ENCODE measurements at places on chromosomes 4 and X.

DNA sequence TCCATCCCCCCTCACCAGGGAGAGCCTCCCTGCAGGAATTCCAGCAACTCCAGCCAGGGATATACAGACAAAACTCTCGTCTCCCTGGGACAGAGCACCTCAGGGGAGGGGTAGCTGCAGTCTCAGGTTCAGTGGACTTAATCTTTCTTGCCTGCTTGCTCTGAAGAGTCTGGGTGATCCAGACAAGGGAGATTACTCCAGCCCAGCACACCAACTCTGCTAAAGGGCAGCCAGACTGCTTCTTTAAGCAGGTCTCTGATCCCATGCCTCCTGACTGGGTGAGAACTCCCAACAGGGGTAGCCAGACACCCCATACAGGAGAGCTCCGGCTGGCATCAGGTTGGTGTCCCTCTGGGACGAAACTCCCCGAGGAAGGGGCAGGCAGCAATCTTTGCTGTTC is 888.7 kb downstream of the RAB28 start:
- no peak for DNase-seq

- no peak for DNase-seq
Observed at GRCh38 chr4:182203872-182204411, 39.3 kb upstream of the TENM3 start.

GRCh38 chr4:3677748-3678070 is 88.5 kb upstream of the ADRA2C start:
- DNase-seq = no peak

- no peak for DNase-seq
Observed at GRCh38 chrX:147173594-147173993, 359.1 kb upstream of the CXorf51A start.

- no peak for DNase-seq
Observed at GRCh38 chrX:10310511-10310910, 153.7 kb downstream of the CLCN4 start.

- no peak for DNase-seq
Observed at GRCh38 chrX:150701377-150701776, 8.2 kb downstream of the MTMR1 start.

DNA sequence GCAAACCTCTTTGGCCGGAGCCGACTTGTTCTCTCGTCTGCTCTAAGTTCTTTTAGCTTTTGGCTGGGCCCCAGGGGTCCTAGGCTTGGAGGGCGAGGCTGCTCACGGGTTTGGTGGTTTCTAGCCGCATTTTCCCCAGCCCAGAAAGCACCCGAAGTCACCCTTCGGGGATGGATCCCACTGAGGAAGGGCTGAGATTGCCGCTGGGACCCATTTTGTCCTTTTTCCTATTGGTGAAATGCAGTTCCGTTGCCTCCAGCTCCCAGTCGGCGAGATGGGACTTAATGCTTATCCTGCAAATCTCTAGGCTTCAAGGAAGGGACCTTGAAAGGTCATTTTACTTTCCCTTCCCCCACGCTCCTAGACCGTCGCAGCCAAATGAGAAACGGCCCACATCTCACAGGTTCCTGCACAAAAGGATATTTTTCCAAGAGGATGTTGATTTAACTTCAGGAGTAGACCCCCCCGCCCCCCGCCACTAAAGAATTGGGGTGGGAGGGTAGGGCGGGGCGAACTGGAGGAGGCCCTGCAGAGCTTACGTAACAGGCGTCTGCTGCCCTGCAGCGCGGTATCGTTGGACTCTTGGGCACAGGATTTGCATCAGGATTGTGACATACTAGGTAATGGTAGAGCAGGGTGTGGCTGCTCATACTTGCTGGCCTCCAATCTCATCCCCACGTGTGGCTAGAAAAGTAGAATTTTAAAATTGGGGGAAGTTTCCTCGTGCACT is 564 bp downstream of the PGK1 start:
- DNase-seq = peak; percentile 46

GRCh38 chr4:48031802-48032525 is 15.4 kb downstream of the NIPAL1 start:
- no peak for DNase-seq

DNA sequence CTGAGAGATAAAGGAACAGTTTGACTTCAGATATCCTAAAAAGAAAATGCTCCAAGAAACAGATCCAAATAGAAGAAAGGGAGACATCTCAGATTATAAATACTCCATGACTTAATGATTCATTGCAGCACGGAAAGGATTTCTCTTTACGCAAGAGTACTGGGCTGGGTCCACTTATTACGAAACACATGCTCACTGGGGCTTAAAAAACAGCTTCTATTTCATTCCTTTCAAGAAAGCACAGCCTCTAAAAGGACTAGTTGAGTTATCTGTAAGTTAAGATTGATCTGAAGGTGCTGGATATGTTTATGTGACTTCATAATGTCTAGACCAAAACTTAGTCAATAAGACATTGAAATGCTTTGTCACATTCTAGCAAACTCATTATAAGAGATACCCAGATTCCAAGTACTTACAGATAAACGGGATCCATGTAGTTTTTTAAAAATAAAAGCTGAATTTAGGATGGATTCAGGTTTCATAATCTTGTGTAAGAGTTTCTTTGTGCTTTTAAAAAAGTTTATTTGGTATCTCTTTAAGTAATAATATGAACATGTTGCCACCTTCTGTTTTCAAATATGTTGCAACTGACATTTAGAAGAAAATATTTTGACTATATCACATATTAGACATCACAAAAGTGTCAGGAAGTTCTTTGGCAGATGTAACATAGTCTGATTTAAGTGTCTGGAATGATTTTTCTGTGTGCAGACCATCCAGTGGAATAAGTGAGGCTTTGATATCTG is 109.5 kb upstream of the MYOZ2 start:
- DNase-seq = no peak
